Mucosa of descending colon (tissue), 3 donors: ENCODE measurements at places on chromosomes 4 and X. TPM values are rescaled to one million over a fixed set of nuclear protein-coding genes. Genes with fewer than 3 reads are reported as not detected.

- no peak for DNase-seq
Observed at GRCh38 chrX:154804261-154804956, 876 bp downstream of the MPP1 start.

GRCh38 chrX:28135378-28136047 lies 154.3 kb upstream of the DCAF8L1 start:
- DNase-seq: no peak

DNA sequence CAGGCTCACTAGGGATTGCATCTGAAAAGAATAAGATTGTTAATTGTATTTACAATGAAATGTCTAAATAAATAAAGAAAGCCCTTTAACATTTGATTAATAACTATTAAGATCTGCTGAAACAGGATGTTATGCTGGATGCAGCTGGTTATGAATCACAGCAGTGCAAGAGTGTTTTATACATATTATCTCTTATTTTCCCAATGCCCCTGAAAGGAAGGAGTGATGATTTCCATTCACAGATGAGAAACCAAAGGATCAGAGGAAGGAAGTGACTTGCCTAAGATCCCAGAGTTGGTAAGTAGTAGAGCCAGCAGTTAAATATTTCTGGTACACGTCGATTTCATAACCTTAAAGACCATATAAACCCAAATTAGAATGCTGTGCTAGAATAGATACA lies 76.3 kb upstream of the ARHGAP36 start:
- DNase-seq: no peak

DNA sequence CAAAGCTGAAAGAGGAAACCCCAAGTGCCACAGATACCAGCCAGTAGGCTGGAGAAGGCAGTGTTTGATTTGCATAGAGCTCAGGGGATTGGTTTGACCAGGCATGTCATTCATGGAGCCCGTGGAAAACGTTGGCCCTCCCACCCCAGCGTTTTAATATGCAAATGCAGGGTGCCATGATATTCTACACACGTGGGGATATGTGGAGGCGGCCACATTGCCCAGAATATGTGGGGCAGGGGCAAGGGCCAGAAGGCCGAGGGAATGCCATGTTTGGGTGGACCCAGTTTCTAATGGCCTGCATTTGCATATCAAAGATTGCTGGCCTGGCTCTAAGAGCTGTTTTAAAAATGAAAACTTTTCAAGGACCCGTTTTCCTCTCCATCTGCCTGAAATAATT lies 71.1 kb downstream of the MAP9 start:
- DNase-seq: no peak

DNA sequence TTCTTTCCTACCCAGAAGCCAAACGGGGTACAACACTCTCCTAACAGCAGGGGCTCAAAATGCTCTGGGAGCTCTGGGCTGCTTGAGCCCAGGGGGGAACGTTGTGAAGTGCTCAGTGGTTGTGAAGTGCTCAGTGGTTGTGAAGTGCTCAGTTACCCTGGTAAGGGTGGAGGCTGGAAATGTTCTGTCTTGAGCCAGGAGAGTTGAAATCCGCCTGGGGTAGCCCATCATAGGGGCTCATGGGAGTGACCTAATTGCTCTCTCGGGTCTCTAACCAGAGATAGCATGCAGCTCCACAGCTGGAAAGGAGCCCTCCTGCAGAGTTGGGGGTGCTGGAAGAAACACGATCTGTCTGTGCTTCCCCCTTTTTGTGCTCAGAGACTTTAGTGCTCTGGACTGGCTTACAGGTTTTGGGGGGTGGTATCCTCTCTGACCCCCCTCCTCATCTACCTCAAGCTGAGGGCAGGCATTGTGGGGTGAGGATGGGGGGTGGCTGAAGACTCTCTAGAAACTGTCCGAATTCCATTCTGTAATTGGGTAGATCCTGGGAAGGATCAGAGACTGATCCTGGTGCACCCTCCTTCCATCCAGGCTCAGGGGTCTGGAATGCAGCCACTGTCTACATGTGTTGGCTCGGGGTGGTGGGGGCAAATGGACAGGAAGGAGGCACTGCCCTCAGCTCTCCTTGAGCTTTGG lies 2.7 kb downstream of the EFNB1 start:
- no peak for DNase-seq

DNA sequence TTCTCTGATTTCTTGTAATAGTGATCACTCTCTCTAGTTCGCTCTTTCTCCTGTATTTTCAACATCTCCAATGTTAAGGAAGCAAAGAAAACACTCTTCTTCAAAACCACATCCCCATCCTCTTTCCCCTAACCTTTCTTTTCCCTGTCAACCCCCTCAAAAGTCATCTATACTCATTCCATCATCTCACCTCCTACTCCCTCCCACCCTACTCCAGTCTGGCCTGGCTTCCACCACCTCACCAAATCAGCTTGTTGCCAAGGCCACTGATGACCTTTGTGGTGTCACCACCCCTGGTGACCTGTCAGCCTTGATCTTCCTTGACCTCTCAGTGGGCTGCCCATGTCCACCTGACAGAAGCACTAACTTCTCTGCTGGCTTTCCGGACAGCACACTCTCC lies 2.3 kb downstream of the FAM3A start:
- no peak for DNase-seq

- no peak for DNase-seq
Observed at GRCh38 chr4:185011408-185011807, 6.9 kb upstream of the HELT start.

GRCh38 chrX:16445166-16445752 lies 204.7 kb upstream of the S100G start:
- DNase-seq: peak; percentile 26

GRCh38 chrX:44889824-44890223 lies 16.8 kb downstream of the KDM6A start:
- no peak for DNase-seq

- peak; percentile 18 for DNase-seq
Observed at GRCh38 chr4:5399790-5400421, 308.5 kb downstream of the EVC2 start.

DNA sequence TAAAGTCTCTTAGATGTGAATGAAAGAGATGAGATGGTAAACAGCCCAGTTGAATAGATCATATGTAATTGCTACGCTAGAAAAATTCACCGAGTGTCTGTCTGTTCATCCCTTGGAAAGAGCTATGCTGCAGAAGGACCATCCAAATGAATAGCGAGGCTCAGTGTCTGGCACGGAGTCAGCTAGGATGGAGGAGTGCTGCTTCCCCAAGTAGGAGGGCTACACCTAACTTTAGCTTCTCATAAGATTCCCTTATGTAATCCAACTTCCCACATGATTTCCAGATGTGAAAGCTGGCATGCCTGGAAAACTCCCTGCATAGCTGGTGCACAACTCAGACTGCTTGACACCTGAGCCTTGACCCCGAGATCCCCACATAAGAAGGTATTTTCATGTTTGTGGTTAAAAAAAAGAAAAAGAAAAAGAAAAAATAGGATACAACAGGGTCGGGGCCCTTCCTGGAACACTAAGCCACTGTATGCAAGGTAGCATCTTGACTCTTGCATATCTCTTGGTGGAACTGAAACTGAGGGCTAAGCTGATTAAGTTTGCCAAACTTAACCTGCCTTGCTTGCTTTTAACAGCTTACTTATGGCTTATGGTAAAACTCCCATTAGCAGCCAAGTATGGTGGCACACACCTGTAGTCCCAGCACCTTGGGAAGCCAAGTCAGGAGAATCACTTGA lies 82.3 kb downstream of the FREM3 start:
- no peak for DNase-seq

DNA sequence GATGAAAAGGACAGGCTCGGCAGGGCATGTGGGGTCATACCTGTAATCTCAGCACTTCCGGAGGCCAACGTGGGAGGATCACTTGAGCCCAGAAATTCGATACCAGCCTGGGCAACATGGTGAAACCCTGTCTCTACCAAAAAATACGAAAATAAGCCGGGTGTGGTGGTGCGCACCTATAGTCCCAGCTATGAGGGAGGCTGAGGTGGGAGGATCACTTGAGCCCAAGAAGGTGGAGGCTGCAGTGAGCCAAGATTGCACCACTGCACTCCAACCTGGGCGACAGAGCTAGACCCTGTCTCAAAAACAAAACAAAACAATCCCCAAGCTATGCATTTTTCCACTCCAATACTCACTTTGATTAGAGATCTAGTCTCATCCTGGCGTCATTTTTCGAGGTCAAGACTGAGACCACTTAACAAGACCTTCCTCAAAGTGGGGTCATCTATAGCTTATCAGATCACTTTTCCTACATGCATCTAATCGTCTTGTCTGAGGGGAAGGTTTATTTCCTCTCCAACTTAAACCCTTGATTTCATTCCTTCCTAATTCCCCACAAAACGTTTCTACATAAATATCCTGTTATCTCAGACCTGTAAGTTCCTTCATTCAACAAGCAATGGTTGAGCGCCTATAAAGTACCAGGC lies 1.3 kb downstream of the NKAP start:
- no peak for DNase-seq

DNA sequence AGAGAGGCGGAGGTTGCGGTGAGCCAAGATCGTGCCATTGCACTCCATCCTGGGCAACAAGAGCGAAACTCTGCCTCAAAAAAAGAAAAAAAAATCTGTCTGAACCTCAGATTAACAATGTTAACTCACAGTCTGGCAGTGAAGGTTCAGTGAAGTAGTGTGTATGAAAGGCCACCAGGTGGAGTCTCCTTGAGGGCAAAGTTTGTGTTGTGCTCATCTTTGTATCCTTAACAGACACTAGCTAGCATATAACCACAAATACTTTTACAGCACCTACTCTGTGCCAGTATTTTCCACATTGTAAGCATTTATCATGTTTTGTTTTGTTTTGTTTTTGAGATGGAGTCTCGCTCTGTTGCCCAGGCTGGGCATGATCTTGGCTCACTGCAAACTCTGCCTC lies 46.0 kb upstream of the MGST2 start:
- peak; percentile 37 for DNase-seq

DNA sequence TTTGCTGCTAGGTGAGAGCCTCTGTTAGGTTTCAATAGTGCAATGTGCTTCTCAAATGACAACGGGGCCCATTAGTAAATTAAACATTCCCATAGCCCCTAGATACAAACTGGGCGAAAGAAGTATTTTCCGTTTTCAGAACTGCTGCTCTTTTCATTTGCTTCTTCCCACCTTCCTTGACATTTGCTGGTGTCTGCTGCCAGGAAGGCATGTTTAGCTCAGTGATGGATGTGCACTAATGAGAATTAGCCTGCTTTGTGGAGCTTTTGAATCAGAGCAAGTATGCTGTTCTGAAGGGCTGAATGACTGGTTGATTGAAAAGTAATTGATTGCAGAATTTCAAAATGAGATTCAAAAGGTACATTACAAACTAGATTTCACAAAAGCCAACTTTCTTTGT lies 57.0 kb downstream of the SHROOM3 start:
- no peak for DNase-seq

DNA sequence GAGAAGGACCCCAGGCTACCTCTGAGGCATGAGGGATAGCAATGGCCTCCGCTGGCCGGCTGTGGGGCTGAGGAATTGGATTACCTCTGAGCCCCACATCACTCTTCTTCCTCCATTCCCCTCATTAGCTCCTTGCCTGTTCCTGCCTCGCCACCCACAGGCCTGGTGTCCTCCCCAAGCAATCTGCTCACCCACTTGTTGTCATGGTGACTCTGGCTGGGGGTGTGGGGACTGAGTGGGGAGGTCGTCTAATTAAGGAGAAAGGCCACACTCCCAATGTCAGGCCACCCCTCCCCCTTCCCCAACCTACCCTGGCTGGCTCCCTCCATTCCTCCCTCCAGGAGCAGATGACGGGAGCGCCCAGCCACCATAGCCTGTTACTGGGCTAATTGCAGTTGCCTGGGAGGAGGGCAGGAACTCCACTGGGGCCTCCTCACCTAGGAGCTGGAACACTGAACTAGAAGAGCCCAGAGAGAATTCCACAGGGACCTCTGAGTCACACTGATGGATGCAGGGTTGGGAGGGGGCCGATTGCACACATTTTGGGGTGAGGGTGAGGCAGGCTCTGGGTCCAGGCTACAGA lies 20.7 kb downstream of the NALF2 start:
- no peak for DNase-seq

DNA sequence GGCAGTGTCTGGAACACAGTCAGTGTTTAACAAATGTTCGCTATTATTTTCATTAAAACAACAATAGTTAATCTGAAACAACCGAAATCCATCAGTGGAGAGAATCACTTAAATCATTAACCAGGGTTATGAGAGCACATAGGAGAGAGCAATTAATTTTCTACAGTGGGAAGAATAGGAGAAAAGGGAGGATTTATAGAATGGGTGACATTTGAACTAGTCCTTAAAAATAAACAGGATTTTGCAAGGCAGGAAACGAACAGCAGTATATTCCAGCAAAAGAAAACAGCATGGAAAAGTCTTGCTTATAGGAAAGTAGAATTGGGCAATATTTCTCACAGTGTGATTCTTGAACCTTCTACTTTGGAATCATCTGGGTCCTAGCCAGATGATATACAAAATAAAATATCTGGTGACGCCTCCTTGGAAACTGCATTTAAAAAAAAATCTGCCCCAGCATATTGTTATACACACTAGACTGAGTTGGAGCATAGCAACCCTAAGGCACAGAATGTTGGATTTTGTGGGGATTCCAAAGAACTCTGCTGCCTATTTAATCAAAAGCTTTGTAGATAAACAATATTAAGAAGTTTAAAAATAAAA lies 56.1 kb downstream of the INTS12 start:
- no peak for DNase-seq

DNA sequence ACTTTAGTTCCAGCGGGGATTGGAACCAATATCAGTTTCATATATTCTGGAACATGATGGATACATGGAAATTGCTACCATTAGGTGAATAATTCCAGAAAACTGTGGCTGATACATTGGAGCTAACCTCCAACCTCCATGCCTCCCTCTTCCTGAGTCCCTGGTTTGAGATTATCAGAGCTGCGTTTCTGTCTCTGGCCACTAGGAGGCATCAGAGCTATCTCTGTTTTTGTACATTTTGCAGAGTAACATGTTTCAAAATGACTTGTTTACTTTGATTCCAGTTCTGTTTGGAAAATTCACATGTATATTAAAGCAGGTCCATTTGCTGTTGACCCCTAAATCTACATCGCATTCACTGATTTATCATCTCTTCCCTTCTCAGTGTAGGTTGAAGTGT lies 2.4 kb upstream of the RAB40AL start:
- no peak for DNase-seq

- no peak for DNase-seq
Observed at GRCh38 chr4:24794051-24794450, 1.3 kb upstream of the SOD3 start.

DNA sequence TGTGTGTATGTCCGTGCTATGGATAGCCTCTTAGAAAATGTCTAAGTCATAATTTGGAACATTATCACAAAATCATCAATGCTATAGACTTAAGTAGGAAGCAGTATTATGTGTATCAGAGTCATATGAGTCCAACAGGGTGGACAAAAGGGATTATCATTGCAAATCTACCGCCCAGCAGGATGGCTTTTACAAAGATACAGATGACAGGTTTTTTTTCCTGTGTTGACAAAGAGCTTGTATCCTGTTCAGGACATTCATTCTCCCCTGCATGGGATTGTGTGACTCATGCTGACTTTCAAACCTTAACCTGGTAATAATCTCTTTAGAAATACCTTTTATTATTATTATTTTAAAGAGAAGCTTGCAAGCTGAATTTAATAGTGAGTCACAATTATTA lies 310.3 kb upstream of the GNPDA2 start:
- no peak for DNase-seq

- DNase-seq: no peak
Observed at GRCh38 chr4:130648570-130648969, 1552.6 kb downstream of the C4orf33 start.

- DNase-seq: no peak
Observed at GRCh38 chr4:11430536-11430935, 1.8 kb upstream of the HS3ST1 start.

PASD1 gene
- total RNA-seq: not detected

PRR32 gene
- not detected for total RNA-seq

ANAPC4 gene
- 32.4 TPM for total RNA-seq

EMCN gene
- total RNA-seq: 3.1 TPM

NBDY gene
- 14.9 TPM for total RNA-seq

REELD1 gene
- total RNA-seq: not detected

ARHGAP36 gene
- not detected for total RNA-seq
